ENCODE measurements at places on chromosomes 2 and 18.

DNA sequence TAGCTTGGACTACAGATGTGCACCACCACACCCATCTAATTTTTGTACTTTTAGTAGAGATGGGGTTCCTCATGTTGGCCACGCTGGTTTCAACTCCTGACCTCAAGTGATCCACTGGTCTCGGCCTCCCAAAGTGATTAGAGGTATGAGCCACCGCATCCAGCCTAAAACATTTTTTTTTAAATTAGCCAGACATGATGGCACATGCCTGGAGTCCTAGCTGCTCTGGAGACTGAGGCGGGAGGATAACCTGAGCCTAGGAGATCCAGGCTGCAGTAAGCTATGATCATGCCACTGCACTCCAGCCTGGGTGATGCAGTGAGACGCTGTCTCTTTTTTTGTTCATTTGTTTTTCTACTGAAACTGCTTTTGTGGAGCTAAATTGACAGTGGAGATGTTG, 64.6 kb upstream of the ATG16L1 start:
- DNase-seq, result no peak

DNA sequence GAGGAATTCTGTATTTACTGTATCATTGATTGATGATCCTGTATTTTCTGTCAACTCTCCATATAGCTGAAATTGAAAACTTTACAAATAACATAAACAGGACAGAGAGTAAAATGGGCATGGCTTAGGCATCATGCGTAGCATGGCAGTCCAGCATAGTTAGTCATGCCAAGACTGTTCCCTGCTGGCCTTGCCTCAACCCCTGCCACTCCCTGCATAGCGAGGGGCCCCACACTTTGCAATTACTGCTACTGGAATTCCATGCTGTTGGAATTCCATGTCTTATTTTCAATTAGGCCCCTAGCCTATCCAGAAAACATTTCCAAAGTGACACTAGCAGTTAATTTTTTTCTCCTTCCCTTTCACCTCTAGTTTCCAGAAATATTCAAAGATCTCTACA, 15.1 kb upstream of the SOX11 start:
- no peak for DNase-seq

DNA sequence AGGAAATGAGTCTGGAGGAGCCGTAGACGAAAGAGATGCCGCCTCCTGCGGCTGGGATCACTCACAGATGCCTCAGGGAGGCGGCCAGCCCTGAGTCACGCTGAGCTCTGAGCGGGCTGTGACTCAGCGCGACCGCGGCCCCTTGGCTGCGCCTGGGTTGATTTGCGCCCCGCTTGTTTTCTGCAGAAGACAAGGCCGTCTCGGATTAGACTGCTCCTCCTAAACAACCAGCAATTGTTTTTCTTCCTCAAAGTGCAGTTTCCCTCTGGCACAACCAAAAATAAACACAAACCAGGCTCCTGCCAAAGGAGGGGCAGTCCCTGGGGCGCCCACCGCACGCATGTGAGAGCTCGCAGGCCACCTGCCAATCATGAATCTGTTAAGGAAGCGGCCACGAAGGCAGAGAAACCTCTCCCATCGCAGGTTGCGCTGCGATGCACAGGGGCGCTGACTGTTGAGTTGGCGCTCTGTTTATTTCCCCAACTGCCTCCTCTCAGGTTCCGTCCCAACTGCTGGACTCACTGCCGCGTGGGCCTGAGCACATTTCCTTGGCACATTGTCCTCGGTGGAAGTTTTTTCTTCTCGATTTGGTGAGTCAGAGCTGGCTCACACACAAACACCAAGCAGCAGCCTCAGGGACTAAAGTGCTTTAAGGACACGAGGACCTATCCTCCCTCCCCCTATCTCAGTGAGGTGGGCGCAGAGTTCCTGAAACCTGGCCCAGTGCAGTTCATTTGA, 85.2 kb upstream of the NDUFV2 start:
- DNase-seq, result peak; percentile 92

DNA sequence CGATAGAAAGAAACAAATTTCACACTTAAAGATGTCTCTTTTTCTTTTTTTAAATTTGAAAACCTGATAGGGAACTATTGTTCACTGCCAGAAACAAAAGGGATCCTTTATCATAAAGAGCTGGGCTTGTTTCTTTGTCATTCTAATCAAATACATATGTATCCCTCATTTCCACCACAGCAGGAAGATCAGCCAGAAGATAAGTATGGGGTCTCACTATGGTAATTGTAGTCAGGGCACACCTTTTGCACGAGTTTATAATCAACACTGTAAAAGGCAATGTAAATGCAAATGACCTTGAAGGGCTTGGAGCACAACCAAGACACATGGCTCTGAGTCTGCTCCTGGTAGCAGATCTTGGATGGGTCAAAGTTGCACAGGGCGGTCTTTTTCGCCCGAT, 109.5 kb downstream of the NXPH2 start:
- DNase-seq, result no peak

DNA sequence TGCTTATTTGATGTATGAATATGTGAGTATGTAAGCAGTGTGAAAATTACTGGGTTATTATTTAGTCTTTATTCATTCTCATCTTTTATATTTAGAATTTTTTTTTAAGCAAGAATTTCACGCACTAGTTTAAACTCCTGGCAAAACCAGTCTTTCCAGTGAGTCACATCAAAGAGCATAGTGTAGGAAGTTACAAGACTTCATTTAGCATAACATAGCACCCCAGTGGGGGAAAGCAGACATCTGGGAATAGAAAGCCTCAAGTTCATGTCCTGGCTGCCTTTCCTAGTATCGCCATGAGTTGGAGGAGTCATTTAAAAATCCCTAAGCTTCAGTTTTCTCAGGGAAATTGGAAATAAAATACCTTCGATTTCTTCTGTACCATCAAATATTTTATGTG, 408.3 kb downstream of the NUP35 start:
- DNase-seq, result no peak

DNA sequence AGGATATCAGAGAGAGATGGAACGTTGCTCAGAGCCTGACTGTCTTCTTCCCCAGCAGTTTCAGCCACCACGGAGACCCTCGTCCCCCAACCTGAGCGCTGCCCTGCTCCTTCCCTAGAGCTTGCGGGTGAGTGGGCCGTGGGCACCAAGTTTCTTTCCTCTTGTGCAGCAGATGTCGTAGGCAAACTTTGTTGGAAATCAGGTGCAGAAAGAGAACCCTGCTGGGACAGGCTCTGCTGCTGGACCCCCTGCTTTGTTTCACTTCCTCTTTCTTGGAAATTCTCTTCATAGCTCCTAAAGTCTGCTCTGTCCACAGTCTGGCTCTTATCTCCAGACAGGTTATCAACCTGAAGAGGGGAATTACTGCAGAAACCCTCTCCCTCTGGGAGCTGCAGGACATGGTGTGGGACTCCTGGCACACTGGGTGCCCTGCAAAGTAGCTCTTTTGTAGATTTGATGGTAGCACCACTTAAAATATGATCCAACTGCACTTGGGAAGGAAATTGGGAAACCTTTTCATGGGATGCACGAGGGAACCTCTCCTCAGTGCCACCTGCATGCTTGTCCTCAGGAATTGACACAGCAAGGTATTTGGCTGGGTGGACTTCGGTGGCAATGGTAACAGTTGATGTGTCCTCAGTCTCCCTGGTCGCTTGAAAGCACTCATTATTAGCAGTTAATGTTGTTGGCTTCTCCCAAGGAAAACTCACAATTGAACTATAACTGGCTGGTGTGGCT, 92.2 kb downstream of the ALPK2 start:
- DNase-seq, result no peak
